ENCODE measurements at places on chromosomes 1 and 21. TPM values are rescaled to one million over a fixed set of nuclear protein-coding genes. Genes with fewer than 3 reads are reported as not detected.
A peak's percentile ranks its signal among the peaks of the same experiment; 100 is the strongest.

DNA sequence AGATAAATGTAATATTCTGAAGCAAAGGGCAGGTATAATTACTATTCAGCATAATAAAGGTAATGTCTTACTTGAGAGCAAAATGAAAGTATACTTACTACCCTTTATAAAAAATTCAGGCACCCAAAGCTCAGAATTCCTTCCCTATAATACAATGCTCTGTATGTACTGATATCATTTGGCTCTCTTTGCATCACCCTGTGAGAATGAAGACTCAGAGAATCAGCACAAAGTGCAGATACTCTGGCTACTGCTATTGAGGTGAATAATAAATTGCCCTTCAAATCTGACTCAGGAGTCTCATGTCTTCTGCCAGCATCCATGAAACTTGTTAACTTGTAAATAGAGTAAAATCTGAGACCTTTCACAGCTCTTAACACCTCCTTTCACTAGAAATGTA is 108.5 kb upstream of the KCTD3 start:
- H3K36me3 ChIP-seq, result no peaks in the 10 kb centered on the region
- no peaks in the 10 kb centered on the region for H3K27me3 ChIP-seq
- no peak for DNase-seq

GRCh38 chr21:40546647-40547046 is 300.3 kb downstream of the DSCAM start:
- no peaks in the 10 kb centered on the region for H3K4me1 ChIP-seq
- H3K36me3 ChIP-seq, result no peaks in the 10 kb centered on the region
- no peaks in the 10 kb centered on the region for H3K27me3 ChIP-seq
- no peak for DNase-seq

DNA sequence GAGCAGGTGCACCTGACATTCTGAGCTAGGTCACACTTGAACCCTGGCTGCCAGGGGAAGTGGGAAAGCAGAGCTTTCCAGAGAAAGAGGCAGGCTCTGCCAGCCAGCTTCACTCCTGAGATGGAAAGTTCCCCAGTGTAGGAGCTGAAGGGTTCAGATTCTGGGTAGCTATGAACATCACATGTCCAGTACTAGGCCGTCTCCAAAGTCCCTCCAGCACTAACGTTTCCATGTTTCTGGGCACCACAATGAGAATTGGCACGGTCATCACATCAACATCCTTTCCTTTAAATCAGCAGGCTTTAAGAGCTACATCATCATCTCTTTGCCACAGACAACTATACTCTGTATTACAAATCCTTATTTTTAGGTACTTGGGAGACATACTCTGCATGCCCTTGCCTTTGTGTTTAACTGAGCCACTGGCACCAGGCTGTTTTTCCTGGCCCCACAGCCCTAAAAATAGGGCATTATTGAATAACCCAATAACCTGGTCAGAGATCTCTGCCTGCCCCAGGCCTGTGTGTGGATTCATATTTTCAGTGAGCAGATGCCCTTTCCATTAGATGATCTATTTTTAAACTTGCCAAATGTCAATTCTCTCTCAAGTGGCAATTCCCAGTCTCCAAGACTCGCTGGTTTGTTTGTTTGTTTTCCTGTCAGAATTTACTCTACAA is 35.4 kb upstream of the USP24 start:
- DNase-seq, result no peak
- H3K4me1 ChIP-seq, result no peaks in the 10 kb centered on the region
- H3K4me3 ChIP-seq, result no peak overlapping the region
- H3K27ac ChIP-seq, result no peak overlapping the region

DNA sequence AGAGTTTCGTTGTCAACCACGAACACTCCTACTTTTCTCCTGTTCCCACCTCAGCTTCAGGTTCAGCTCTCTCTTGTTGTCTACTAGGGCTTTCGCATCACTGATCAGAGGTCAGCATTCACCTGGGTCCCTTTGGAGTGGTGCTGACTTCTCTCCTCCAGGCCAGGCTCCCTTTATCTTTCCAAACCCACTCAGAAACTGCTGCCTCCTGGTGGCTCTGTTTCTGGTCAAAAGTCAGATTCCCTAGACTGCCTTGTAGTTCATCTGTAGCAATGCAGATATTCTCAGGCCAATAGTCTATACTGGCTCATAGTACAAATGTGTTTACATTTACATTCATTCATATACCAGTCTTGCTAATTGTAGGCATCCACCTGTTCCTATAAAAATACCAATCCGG is 6.4 kb upstream of the ERI3 start:
- H3K27me3 ChIP-seq, result no peaks in the 10 kb centered on the region
- no peak overlapping the region for H3K27ac ChIP-seq
- no peaks in the 10 kb centered on the region for H3K4me1 ChIP-seq
- DNase-seq, result no peak
- H3K4me3 ChIP-seq, result no peak overlapping the region

DNA sequence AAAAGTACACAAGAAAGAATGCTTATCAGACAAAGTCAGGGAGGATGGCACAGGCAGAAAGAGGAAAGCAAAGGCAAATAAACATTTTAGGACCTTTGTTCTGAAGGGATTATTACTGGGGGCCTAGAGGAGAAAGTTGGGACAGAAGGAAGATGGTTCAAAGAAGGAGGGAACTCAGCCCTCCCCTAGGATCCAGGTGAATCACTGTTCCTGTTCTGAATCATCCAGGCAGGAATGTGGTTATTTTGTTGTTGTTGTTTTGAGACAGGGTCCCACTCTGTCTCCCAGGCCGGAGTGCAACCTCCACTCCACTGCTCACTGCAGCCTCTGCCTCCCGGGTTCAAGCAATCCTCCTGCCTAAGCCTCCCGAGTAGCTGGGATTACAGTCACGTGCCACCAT is 38.5 kb upstream of the PSEN2 start:
- H3K4me3 ChIP-seq, result no peak overlapping the region
- peaks cover 12% of the 10 kb centered on the region for H3K4me1 ChIP-seq
- no peak for DNase-seq
- H3K36me3 ChIP-seq, result no peaks in the 10 kb centered on the region
- H3K27me3 ChIP-seq, result no peaks in the 10 kb centered on the region

GRCh38 chr1:235161685-235162327 is 756 bp upstream of the RBM34 start:
- H3K27ac ChIP-seq, result peak overlapping the region; percentile 94
- no peak for DNase-seq
- no peaks in the 10 kb centered on the region for H3K27me3 ChIP-seq
- peaks cover 15% of the 10 kb centered on the region for H3K4me1 ChIP-seq

GRCh38 chr21:29149808-29150425 is 19.5 kb downstream of the MAP3K7CL start:
- H3K27me3 ChIP-seq, result no peaks in the 10 kb centered on the region
- H3K27ac ChIP-seq, result no peak overlapping the region
- H3K4me3 ChIP-seq, result no peak overlapping the region
- H3K36me3 ChIP-seq, result no peaks in the 10 kb centered on the region
- no peak for DNase-seq

DNA sequence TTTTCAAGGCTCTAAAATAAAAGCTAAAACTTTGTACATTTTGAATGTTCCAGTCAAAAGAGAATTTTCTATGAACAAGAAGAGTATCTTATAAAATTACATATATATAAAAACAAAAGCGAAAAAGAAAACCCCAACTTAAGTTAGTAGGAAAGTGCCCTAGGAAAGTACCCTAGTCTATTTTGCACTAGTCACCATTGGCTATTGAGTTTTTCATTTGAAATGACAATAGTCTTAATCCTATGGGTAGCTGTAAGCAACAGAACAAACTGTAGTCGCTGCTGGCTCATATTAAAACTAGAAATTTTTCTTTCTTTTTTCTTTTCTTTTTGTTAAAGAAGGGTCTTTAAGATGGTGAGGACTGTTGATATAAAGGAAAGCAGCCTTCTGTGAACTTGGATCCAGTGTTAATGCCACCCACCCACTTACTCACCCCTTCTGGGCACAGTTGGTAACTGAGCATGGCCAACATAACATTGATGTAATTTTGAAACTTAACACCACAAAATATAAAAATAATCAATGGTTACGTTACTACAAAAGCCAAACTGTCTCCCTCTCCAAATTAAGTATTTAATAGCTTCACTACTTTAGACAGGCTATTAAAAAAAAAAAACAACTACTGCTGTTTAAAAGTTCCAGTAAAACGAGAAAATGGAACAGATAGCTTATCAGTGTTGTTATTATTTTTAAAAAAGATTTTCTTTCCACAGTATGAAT is 177.0 kb downstream of the EIF4G3 start:
- no peak overlapping the region for H3K4me3 ChIP-seq
- H3K27me3 ChIP-seq, result no peaks in the 10 kb centered on the region
- H3K36me3 ChIP-seq, result no peaks in the 10 kb centered on the region
- H3K27ac ChIP-seq, result no peak overlapping the region

The LRRC7 gene
- not detected for total RNA-seq

The CDC42BPA gene
- 76.1 TPM for total RNA-seq

GRCh38 chr1:4784761-4785160 is 130.4 kb downstream of the AJAP1 start:
- H3K27ac ChIP-seq, result no peak overlapping the region
- no peaks in the 10 kb centered on the region for H3K27me3 ChIP-seq
- H3K36me3 ChIP-seq, result no peaks in the 10 kb centered on the region

- DNase-seq, result no peak
- H3K27me3 ChIP-seq, result no peaks in the 10 kb centered on the region
- peaks cover 18% of the 10 kb centered on the region for H3K36me3 ChIP-seq
Measured at GRCh38 chr1:100065183-100065968, 67.4 kb downstream of the SASS6 start.

- H3K4me1 ChIP-seq, result no peaks in the 10 kb centered on the region
- peak; percentile 71 for DNase-seq
- no peak overlapping the region for H3K4me3 ChIP-seq
- no peaks in the 10 kb centered on the region for H3K36me3 ChIP-seq
- no peaks in the 10 kb centered on the region for H3K27me3 ChIP-seq
- no peak overlapping the region for H3K27ac ChIP-seq
Measured at GRCh38 chr1:2907051-2907450, 105.6 kb upstream of the TTC34 start.

DNA sequence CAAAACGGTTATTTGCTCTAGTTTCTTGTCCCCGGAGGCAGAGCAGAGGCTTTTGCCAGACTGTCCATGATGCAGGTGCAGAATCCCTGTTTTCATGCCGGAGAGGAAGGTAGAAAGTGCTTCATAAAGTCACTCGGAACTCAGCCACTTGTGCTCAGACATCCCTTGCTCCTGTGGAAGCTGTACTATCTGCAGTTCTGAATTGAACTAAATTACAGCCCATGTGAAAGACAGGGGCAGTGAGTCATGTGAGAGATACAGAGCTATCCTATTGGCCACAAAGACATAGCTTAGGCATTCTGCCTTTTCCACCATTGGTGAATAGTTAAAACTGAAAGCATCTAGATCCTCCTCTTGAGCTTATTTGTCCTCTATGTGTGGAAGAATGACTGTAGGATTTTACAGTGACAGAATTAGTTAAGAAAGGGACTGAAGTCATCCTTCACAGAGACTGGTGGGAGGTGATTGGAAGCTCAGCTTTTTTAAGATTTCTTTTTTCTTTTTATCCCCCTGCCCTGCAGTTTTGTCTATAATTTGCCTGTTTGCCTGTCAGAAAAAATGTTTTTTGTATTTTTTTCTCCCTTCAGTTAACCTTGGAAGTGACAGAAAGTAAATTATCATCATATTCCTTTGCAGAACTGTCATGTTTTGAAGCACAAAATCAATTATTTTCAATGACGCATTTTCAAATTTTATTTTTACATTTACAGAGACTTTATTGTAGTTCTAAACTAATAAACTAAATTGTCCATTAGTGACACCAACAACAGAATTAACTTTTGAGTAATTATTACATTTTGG is 298.6 kb downstream of the PTPRC start:
- H3K4me3 ChIP-seq, result peak overlapping the region; percentile 80
- no peak for DNase-seq
- peak overlapping the region; percentile 82 for H3K27ac ChIP-seq
- no peaks in the 10 kb centered on the region for H3K36me3 ChIP-seq

The ST6GALNAC3 gene
- 6.7 TPM for total RNA-seq

DNA sequence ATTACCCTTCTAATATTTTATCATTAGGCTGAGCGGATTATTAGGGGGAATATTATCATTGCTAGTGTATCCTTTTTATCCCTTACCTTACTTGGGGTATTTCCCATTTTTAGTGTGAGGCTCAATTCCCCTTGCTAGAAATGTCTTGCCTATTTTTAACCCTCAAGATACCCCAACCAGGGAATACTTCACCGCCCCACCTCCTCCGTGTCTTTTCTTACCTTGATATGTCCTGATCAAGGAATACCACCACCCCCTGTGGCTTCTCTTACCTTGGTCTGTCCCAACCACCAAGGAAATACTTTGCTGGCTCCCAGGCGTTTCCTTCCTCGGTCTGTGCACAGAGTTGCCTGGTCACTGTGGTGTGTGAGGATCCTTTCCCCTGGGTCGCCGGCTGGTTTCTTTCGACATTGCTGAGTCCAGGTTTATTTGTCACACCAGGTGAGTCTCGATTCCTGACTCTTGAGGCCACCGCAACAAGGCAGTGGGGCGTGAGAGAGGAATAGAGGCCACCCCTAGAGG is 57.8 kb downstream of the SERINC2 start:
- no peak overlapping the region for H3K4me3 ChIP-seq
- H3K27ac ChIP-seq, result no peak overlapping the region
- no peaks in the 10 kb centered on the region for H3K4me1 ChIP-seq
- H3K36me3 ChIP-seq, result no peaks in the 10 kb centered on the region
- H3K27me3 ChIP-seq, result no peaks in the 10 kb centered on the region
- DNase-seq, result no peak

The MANEAL gene
- total RNA-seq, result 2.8 TPM

DNA sequence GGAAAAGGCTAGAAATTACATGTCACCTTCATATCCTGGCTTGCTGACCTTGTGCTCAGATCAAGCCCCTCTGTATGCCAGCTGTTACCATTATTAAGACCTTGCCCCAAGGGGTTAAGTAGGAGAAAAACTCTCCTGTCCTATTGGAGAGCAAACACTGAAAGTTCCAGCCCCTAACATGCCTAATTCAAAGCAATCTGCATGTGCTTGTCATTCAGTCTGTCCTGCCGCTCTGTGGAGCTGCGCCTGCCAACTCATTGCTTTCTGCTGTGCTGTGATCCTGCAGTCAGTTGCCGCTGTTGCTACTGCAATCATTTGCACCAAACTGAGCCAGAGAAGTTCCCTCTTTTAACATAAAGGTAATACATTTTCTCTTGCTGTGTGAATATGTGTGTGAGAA is 113.4 kb downstream of the DISP1 start:
- peaks cover 5% of the 10 kb centered on the region for H3K4me1 ChIP-seq
- H3K27me3 ChIP-seq, result no peaks in the 10 kb centered on the region
- H3K36me3 ChIP-seq, result no peaks in the 10 kb centered on the region
- peak overlapping the region; percentile 26 for H3K27ac ChIP-seq
- H3K4me3 ChIP-seq, result peak overlapping the region; percentile 48
- DNase-seq, result no peak

The PCAT6 gene
- 3.8 TPM for total RNA-seq
